Bone marrow (tissue), 2 donors: ENCODE measurements at places on chromosomes 7 and 10.

DNA sequence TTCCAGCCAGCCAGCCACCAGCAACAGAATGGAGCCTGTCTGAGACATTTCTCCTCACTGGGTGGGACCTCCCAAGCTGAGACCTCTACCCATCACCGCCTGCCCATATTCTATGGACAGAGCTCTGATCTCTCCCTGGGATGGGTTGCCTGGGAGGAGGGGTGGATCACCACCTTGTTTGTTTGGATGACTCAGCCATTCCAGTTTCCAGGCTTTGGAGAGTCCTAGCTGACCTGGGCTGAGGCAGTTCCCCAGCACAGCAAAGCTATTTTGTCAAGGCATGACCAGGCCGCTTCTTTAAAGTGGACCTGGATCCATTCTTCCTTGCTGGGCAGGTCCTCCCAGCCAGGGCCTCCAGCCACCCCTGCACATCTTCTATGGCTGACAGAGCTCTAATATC, 982.3 kb downstream of the DNAJB9 start:
- DNase-seq = no peak

DNA sequence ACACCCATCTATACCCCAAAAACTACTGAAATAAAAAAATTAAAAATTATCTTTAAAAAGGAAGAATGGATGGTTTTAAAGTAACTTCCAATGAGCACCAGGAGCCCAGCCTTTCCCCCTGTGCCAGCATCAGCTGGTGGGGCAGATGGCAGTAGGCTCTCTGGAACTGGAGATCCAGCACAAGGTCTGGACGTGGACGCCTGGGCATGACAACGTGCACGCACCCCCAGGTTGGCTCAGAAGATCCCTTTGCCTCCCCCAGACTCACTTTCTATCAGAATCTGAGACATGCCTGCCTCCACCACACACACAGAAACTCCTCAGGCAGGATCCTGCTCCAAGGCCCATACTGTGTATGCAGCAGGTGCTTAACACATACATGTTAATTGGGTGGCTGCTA, 35.8 kb downstream of the TCERG1L start:
- no peak for DNase-seq

DNA sequence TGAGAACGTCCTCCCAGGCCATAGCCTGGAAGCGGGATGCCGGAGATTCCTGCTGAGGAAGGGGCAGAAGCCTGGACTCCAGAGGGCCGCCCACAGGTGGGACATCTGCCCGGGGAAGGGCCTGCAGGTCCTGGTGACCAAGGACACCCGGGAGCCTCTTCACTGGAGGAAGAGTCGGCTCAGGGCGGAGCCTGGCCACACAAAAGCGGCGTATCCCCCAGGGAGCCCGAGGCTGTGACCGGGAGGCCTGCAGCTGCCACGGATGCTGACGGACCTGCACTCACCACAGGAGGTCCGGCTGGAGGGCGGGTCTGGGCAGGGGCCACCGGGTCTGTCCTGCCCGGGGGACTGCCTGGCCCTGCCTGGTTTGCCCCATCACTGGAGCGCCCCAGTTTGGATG, 15.5 kb upstream of the ADGRA1 start:
- DNase-seq = no peak

DNA sequence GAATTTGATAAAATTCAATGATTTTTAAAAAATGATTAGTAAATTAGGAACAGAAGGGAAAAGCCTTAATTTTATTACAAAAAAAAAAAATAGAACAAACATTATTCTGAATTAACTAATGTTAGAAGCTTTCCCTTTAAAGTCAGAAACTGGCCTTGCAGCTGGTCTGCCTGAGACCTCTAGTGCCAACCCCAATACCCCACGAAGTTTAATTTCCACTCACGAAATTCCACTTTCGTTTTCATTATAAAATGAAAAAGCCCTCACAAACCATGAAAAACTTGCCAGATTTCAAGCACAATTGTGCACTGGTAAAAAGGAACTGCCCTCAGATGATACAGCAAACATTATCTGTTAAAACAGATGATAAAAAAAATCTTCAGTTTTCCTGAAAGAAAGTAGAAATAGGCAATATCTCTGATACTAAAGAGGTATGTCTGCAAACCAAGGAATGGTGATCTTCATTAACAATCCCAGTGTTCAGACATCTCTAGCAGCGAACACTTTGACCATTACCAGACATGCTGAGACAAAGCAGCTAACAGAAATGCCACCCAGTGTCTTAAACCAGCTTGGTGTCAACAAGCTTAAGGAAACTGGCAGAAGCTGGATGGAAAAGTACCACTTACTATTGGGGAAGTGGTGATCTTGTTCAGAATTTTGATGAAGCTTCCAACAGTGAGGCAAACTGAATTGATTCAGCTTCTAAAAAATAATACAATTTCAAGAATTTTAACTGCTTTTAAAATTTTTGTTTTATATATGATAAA, 80.2 kb downstream of the PALS2 start:
- DNase-seq = peak; percentile 50

- no peak for DNase-seq
Measured at GRCh38 chr7:45570797-45571196, 3.4 kb upstream of the ADCY1 start.

GRCh38 chr7:136998495-136998894, 130.0 kb downstream of the CHRM2 start:
- no peak for DNase-seq

- no peak for DNase-seq
Measured at GRCh38 chr10:124894569-124895215, 47.2 kb upstream of the ZRANB1 start.

DNA sequence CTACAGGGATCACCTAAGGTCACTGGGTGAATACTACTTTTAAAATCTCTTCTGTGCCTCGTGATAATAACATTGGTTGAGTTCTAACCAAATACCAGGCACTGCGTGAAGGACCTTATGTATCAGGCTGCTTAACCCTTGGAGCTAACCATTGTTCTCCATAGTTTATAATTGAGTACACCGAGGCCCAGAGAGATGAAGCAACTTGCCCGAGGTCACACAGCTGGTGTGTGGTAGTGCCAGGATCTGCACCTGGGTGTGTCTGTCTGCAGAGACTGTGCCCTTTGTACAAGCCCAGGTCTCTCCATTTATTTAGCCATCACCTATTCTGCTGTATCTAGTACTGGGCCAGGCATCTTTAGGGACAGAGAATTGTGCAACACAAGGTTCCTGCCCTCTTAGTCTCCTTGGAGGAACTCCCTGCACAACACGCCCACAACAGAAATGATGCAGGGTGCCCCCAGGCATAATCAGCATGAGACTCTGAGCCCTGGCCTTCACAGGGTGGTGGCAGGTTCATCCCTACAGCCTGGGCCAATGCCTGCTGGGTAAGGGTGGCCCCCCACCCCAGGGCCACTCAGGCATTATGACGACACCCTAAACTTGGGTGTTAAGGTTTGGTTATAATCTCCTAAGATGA, 31.5 kb downstream of the UNC5B start:
- no peak for DNase-seq

GRCh38 chr7:16299853-16300252, 121.5 kb downstream of the CRPPA start:
- no peak for DNase-seq

DNA sequence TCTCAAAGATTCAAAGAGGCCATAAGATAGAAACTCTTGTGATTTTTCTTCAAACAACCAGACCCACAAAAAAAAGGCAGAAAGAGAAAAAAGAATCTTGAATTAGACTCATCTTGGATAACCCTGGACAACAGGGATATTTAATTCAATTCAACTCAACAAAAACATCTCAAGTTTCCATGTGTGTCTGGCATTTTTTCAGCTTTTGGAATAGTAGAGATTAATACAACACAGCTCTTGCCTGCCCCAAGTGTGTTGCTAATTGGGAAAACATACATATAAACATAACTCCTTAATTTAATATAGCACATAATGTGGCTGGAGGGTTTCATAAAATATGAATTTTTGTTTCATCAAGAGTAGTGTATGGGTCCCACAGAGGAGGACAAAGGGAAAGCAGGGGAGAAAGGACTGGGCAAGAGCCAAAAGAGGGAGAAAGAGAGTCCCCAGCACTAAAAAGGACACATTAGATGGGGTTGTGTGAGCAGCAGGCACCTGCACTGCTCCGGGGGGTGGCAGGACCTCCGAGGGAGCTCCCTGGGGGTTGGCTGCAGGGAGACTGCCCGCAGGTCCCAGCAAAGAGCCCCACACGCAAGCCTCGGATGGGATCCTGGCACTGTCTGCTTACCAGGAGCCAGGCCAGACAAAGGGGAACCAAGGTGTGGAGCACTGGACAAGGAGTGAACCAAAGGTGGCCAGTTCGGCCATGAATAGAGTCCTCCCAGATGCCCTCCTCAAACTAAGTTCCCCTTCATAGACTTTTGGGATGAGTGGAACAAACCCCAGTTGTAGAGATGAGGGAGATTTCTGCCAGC, 65.6 kb upstream of the TMEM72 start:
- DNase-seq = no peak

- no peak for DNase-seq
Measured at GRCh38 chr10:79547973-79548372, 12.2 kb downstream of the SFTPA2 start.

- DNase-seq = no peak
Measured at GRCh38 chr7:101973130-101973529, 155.7 kb downstream of the CUX1 start.

DNA sequence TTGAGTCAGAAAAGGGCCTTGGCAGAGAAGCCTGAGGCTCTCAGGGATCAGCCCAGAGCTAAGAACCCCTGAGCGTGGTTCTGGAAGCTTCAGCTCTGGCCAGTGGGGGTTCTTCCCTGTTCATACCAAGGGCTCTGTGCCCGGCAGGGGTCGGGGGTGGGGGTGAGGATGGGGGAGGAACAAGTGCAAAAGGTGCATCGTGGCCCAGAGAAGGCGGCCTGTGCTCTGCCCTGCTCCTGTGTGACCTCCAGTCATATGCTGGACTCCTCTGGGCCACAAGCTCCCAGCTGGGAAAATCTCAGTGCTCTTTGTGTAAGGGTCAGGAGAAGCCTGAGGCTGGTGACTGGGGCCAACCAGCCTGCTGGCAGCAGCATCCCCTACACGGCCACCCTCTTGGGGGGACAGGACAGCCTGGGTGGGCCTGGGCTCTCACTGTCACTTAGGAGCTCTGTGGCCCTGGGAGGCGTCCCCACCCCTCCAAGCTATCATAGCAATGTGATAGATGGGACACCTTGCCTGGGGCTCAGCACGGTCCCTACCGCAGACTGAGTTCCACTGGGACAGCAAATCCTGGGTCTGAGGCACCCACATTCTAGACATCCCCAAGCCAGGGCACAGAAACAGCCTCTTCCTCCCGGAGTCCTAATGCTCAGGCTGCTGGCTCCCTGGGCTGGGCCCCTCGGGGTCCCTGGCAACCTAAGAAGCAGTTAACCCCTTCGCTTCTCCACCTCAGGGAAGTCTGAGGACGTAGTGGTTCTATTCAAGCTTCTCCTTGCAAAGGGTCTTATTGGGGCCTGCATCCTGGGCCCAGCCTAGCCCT, 2.5 kb downstream of the MMRN2 start:
- no peak for DNase-seq
